ENCODE measurements at places on chromosomes 2 and 18.

GRCh38 chr18:79912994-79913831 lies 38.2 kb downstream of the SLC66A2 start:
- DNase-seq, result no peak

DNA sequence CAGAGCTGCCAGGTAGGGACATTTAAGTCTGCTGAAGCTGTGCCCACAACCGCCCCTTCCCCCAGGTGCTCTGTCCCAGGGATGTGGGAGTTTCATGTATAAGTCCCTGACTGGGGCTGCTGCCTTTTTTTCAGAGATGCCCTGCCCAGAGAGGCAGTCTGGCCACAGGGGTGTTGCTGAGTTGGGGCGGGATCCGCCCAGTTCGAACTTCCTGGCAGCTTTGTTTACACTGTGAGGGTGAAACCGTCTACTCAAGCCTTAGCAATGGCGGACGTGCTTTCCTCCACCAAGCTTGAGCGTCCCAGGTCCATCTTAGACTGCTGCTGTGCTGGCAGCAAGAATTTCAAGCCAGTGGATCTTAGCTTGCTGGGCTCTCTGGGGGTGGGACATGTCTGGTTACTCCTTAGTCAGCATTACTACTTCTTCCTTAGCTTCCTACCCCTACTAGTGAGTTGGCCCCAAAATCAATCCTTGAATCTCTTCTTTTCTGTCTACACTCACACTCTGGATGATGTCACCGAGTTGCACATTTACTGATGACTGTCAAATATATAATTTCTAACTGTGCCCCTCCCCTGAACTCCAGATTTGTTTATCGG lies 31.8 kb upstream of the FSHR start:
- no peak for DNase-seq

GRCh38 chr2:10783421-10783820 lies 29.2 kb downstream of the PDIA6 start:
- no peak for DNase-seq

- DNase-seq, result no peak
These were observed 920.8 kb downstream of the ERBB4 start for GRCh38 chr2:211617803-211618202.

- DNase-seq, result no peak
These were observed 18.5 kb downstream of the GPR35 start for GRCh38 chr2:240643811-240644150.

DNA sequence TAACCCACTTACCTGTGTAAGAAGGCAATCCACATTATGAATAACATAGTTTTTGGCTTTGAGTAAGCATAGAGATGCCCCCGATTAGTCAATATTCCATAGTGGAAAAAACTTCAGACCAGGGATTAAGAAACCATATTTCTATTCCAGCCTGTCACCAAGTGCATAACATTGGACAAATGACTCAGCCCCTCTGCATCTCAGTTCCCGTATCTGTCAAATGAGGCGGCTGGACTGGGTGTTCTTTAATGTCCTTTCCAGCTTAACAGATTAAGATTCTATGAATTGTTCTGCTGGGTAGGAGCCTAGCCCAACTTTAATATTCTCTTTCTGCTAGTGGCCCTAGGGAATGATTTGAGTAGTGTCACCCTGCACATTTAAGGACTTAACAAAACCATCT lies 11.8 kb upstream of the FTCDNL1 start:
- DNase-seq, result no peak

DNA sequence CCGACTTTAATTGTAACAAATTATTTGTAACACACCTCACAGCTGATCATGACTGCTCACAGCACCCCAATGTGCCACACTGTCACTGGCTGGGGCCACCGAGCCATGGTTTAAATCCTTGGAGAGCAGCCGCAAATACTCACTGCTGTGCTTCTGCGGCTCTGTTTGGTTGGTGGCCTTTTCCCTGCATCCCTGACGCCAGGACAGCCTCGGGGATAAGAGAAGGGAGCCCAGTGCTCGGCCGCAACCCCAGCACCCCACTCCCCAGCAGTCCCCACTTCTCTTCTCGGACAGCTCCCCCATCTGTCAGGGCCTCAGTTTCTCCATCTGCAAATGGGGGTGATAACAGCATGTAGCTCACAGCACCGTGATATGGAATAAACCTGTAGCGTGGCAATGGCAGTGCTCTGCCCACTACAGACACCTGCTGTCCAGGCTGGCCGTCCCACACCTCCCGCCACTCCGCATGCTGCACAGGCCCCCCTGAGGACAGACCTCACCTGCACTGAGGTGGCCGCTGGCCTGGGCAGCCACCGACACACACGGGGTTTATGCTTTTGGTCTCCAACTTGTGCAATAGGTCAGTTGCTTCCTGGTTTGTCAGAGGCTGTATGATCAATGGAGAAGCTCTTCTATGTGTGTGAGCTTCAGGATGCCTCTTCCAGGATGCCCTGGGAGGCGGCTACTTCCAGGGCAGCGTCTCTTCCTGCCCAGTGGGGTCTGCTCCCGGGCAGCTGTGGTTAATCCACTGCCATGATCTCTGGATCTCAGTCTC lies 87.1 kb downstream of the NDUFA10 start:
- DNase-seq, result no peak

DNA sequence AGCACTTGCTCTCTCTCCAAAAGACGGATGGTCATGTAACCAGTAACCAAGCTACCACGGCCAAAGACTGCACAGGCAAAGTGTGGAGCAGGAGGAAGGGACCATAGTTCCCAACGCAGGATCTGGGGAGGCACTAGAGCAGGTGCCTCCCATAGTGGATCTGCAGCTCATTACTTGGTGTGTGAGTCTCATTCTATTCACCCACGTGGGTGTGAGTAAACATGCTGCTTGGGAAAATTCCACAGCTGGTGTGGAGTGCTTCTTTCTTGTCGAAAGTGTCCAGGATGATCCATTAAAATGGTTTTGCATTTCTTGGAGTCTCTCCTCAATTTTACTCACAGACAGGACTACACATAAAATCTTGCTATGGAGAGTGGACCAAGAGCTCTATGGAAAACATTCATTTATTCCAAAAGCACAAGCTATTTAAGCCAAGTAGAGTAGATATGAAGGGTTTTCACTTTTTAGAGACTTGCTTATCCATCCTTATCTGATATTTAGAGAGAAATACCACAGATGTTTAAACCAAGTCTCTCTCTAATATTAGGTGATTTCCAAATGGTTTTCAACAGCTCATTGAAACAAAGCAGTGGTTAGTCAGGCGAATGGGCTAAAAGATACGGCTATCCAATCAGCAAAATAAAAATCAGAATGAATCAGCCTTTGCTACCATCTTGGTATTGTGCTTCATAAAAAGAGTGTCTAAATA lies 104.3 kb upstream of the CCDC195 start:
- no peak for DNase-seq

- no peak for DNase-seq
These were observed 7.0 kb downstream of the INHBB start for GRCh38 chr2:120352696-120353590.

DNA sequence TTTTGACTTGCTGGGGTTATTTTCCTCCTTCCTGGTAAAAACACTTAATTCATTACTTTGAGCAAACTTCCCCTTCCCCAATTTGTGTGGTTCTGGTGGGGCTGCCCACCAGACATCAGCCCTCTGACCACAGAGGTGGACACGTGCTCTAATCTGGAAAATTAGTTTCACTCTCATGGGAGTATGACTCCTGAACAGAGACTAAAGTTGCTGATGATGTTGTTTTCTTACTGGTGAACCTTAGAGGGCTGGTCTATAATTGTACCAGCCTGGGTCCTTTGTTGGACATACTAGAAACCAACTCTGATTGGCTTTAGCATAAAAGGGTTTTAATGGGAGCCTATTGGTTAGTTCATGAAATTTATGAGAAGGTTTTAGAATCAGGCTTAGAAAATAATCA lies 54.1 kb upstream of the ACYP2 start:
- no peak for DNase-seq

- DNase-seq, result peak; percentile 46
These were observed 14.2 kb downstream of the PLEK start for GRCh38 chr2:68379184-68379708.

GRCh38 chr2:194725169-194725568 lies 931.9 kb upstream of the SLC39A10 start:
- no peak for DNase-seq

DNA sequence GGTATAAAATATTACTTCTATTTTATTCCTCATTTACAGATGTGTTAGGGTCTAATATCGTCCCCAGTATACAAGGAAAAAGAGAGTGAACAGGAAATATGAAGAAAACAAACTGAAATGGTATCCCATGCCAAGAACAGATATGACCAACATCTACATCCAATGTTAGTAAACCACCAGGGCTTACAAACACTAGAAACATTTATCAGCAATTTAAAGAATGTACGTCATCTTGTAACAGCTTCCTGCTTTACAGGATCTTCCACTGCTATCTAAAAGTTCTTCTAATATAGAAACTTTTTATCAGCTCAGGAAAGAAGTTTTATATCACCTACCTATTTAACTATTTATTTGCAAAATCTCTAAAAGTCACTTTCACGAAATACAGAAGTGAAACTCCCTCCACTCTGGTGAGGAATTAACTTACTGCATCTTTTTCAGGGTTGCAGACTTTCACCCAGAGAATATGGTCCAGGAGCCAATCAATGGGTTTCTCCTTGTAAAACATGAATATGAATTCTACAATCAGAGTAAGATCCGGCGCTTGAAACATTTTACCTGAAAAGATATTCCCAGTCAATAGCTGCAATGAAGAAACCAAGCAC lies 35.2 kb downstream of the UNC50 start:
- DNase-seq, result no peak

GRCh38 chr2:133437492-133437891 lies 130.8 kb downstream of the NCKAP5 start:
- DNase-seq, result no peak

- no peak for DNase-seq
These were observed 52.6 kb downstream of the ZAP70 start for GRCh38 chr2:97765933-97766332.

DNA sequence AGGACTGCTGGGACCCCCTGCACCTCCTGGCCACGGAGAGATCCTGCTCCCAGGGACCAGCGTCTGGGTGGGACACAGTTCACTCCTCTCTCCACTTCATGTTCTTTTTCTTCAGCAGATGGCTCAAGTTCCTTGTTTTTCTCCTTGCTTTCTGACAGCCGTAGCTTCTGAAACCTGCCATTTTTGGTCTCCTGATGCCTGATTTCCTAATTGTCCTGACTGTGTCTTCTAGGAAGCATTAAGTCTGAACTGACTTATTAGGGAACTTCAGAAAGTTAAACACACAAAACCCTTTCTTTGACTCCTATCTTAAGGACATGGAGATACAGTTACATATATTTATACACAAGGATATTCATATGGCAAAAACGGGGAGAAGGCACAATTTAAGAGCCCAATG lies 22.7 kb downstream of the CNNM4 start:
- no peak for DNase-seq

DNA sequence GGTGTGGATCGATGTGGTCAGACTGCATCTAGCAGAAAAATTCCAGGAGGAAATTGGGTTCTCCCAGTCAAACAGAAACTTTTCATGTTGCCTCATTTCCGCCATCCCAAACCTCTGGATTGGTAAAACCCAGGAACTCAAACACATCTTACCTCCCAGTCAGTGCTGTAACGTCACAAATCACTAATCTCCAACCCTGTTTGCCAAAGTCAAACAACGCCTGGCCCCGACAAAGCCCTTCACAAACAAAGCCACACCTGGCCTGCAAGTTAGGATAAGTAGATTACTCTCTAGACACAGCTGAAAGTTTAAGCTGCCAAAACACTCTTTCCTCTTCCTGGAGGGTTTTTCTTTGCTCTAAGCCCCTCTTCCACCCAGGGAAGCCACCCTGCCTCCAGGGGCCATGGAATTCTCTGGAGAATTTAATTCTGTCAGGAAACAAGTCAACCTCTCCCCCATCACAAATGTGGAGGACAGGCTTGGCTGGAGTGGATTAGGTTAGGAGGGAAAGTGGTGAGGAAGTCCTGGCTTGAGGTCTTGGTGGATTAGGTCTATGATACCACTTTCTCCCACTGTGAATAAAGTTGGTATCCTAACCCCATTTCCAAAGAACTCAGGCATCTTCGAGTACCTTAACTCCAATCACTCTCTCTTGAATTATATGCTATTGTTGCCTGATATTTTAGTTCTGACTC lies 86.7 kb downstream of the LYPD6B start:
- DNase-seq, result no peak

- DNase-seq, result no peak
These were observed 352.2 kb downstream of the DLGAP1 start for GRCh38 chr18:4102901-4103300.

DNA sequence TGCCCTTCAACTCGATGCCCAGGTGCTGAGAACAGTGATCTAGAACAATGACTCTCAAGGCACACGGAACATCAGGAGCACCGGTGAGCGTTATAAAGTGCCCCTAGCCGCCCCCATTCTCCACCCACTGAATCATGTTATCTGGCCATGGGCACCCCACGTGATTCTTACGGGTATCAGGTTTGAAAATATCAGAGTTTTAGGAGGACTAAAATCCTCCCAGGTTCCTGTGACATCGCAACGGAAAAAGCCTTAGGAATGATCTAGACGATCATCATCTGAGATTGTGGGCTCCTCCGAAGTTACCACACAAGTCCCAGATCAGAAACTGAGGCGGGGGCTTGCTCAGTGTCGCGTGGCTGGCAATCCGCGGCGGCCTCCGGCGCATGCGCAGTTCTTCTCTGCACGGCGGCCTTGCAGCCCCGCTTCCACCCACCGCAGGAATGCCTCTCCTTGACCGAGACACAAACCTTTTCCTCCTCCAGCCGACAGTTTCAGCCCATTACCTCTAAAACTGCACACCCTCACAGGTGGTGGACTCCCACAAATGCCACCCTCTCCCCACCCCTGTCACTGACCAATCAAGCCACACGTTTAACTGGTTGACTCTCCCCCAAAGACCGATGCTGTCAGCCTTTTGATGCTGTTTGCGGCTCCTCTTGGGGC lies 5.8 kb upstream of the MRPL33 start:
- peak; percentile 46 for DNase-seq

DNA sequence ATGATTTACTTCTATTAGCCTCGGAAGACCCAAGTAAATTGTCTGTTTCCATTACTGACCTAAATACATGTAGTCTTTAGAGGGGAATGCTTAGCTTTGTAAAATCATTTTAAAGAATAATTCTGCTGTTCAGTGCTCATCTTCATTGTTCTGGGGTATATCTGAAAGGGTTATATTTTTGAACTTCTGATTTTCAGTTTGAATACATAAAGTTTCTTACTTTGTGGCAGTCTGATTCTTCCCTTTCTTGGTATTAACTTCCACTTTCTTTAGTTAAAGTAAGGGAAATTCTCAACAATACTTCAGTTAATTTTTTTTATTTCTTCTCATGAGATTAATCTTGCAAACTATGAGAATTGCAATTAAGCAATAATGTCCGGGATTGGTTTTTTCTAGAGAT lies 148.4 kb downstream of the DOCK10 start:
- no peak for DNase-seq

GRCh38 chr2:139763705-139764104 lies 983.5 kb upstream of the NXPH2 start:
- no peak for DNase-seq

GRCh38 chr2:119546447-119546767 lies 2.2 kb downstream of the CFAP221 start:
- peak; percentile 24 for DNase-seq

- DNase-seq, result no peak
These were observed 157.4 kb downstream of the INHBB start for GRCh38 chr2:120503206-120503792.
